ENCODE measurements at places on chromosomes 1 and 21.

DNA sequence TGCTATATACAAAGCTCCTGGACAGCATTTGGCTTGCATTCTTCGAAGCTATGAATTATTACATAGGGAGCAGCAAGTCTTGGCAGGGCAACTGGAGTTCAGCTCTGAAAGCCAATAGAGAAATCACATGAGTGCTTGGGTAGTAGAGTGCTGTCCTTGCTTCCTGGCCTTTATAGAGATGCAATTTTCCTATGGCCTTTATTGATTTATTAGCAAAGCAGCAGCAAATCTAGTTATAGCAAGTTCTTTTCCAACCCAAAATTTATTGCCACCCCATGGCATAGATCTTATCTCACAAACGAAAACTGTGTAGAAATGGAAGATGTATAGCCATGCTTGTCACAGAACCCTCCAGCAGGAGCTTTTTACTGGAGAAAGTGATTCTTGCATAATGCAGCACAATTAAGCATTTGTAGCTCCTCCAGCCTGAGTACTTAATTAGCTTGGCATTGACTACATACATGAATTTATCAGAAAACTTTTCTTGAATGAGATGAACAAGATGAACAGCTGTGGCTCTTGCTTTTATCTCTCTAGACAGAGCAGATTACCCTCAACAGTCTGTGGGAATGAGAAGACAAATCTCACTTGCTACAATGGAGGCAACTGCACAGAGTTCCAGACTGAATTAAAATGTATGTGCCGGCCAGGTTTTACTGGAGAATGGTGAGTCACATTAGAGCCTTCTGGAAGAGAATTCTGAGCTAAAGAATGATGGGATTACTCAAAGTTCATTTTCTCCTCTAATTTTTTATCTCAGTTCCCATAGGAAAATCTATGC lies 170.1 kb downstream of the CRB1 start:
- DNase-seq = no peak

- DNase-seq = no peak
Measured at GRCh38 chr1:28735961-28736449, 735 bp upstream of the YTHDF2 start.

- no peak for DNase-seq
Measured at GRCh38 chr21:44803651-44804050, 2.0 kb upstream of the UBE2G2 start.

DNA sequence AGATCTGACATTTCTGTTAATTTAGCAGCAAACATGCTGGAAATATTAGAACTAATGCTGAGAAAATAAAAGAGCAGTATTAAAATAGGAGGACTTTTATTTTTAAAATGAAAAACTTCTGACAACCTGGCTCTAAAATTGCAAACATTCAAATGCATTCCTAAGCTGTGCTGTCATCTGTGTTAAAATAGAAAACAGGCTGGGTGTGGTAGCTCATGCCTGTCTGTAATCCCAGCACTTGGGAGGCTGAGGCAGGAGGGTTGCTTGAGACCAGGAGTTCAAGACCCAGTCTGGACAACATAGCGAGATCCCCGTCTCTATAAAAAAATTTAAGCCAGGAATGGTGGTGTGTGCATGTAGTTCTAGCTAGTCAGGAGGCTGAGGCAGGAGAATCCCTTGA lies 44.6 kb downstream of the MIGA1 start:
- peak; percentile 69 for DNase-seq

- peak; percentile 90 for DNase-seq
Measured at GRCh38 chr1:156591432-156592157, at the start of gene NAXE. Gene NAXE (plus strand): TSS chr1:156591776. CDS start chr1:156591805, 29 bp downstream.

DNA sequence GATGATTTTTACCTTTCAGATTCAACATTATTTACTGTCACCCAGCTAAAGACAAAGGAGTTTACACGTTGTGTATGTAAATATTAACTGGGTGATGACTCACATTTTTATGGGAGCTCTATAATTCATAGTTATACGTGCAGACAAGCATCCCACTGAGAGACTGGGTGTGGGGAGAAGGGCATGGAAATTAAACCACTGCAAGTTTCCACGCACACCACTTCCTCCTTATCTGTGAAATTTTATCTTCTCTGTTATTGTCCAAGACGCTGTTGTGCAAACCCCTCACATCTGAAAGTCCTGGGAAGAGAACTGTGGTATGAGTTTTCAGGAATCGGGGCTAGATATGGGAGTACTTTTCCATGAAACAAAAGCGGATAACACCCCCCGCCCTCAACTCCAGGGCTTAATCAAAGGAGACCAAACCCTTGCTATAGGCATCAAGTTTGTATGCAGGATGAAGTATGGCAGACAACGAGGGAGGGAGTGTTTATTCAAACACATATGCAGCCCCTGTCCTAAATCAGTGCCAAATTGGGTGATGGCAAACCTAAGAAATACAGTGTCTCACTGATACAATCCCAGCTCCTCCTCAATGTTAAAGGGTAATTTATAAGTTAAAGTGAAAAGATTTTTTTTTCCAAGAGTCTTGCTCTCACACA lies 23.3 kb upstream of the DPT start:
- no peak for DNase-seq

DNA sequence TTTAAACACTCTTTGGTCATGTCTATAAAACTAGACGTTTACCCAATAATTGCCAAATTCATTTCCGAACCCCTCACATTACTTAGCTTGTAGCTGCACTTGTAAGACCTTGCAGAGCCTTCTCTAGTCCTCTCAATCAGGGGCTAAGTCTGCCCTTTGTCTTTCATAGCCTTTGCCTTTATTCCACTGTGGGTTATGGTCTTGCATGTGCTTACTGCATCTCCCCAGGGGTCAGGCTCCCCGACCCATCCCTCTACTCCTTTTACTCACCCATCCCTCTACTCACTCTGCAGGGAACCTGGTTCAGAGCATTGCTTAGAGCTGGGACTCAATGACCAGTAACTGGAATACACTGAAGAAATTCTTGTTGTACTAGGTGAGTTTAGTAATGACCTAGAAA lies 235.4 kb downstream of the PCP4 start:
- DNase-seq = no peak

- peak; percentile 50 for DNase-seq
Measured at GRCh38 chr1:94970783-94971182, 43.9 kb upstream of the CNN3 start.

GRCh38 chr1:228343191-228343661 lies 63.4 kb downstream of the TRIM11 start:
- no peak for DNase-seq

DNA sequence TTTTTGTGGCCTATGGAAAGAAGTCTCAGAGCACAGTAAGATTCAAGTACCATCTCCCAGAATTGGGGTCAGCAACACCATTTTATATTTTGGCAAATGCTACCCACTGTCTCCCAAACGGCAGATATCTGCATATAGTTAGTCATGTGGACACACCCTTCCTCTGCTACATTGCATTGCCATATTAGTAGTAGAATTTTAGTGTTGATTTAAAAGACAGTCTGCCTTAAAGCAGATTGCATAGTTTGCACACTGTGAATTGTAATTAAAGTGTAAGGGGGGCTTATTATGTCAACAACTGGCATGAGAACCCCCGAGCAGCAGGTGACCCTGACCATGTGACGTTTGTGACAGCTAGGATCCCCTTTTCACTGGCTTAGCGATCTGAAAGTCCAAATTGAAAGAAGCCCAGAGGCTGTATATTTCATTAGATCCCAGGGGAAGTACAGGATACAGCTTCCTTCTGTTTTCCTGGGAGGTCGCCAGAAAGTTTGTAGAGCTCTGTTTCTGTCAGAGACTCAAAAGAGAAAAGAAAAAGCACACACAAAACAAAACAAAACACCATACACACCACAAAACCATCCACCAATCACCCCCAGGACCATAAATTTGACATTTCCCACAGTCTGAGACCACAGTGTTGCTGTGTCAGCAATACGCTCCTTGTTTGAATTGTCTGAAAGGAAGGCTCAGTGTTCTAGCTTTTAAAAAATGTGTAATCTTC lies 172.4 kb downstream of the NFIA start:
- peak; percentile 84 for DNase-seq

DNA sequence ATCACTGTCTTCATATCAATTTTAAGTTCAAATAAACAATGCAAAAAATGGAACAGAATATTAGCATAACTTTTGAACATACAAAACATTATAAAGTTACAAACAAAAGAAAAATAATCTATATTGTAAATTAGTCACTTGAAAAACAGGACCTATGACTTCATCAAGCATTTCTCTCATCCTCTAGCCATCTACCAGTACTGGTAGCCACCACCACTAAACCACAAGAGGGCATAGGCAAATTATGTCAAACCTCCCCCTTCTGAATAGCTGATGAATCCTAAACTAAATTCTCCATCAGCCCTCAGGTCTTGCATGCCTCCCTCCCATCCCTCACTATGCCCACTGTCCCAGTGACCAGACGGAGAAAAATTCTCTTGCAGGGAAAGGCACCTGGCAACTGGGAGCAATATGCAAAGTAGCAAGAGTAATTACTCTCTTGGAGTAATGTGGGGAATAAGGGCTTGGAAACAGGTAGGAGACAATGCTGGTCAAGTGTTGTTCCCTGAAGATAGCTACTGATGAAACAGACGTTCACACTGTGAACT lies 37.1 kb downstream of the SSX2IP start:
- DNase-seq = no peak

DNA sequence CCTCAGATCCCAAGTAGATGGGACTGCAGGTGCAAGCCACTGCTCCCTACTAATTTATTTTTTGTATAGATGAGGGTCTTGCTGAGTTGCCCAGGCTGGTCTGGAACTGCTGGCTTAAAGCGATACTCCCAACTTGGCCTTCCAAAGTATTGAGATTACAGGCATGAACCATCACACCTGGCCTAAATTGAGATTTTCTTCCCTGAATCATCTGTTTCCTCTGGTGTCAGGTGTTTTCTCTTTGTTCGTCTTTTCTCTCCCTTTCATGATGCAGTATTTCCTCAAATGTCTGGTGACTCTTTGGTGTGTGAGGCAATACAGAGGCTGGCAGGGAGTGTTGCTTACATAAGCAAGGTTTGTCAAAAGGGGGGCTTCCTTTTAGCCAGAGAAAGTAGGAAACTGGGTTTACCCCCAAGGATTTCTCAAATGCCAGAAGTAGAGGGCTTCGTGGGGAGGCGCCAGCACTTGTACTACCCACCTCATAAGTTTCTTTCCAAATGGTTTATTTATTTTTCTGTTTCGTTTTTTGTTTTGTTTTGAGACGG lies 27.6 kb downstream of the CLDN14 start:
- no peak for DNase-seq

- no peak for DNase-seq
Measured at GRCh38 chr21:32317726-32318125, 19.1 kb downstream of the MRAP start.

- DNase-seq = no peak
Measured at GRCh38 chr1:86416343-86416742, 7.6 kb upstream of the CLCA2 start.

DNA sequence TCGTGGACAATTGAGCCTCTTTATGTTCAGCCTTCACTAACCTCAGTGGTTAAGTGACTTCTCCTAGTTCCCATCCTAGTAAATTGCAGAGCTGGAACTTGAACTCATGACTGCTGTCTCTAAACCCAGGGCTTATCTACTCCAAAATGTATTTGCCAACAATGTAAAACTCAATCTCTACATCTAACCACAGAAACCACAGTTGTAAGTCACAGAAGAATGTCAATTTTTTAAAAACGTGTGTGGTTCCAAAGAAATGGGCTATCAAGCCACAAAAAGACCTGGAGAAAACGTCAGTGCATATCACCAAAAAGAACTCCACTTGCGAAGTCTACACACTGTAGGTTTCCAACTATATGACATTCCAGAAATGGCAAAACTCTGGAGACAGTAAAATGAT lies 172.6 kb upstream of the HMCN1 start:
- peak; percentile 53 for DNase-seq

DNA sequence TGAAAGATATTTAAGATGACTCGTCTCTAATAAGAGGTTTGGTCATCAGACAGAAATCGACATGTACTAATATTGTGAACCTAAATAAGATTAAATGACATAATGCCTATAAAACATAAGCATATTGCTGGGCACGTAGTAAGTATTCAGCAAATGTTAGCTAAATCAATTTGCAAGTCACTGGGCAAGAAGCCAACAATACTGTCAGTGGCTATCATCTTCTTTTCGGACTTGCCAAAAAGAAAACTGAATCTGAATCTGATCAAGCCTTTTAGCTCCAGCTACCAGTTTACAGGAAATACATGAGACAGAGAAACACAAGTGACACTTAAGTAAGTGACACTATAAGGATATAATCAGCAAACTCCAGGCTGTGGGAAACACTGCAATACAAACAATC lies 46.0 kb downstream of the RPL5 start:
- no peak for DNase-seq

- DNase-seq = no peak
Measured at GRCh38 chr1:154788110-154788870, 81.8 kb downstream of the KCNN3 start.

- no peak for DNase-seq
Measured at GRCh38 chr1:98130408-98130807, 209.6 kb upstream of the DPYD start.
